Airway epithelial cell (primary cell): ENCODE measurements at places on chromosomes 7 and 10. TPM values are rescaled to one million over a fixed set of nuclear protein-coding genes. Genes with fewer than 3 reads are reported as not detected.

The TMEM236 gene
- 0.07 TPM in 1 of 2 replicates, not detected in the other for total RNA-seq

The ACSL5 gene
- 0.42 TPM in 1 of 2 replicates, not detected in the other for total RNA-seq

The LRRC4 gene
- 10.4 and 12.6 TPM in 2 replicates for total RNA-seq

The ADCY1 gene
- 0.05 and 0.07 TPM in 2 replicates for total RNA-seq

The DGKI gene
- 0.14 and 0.70 TPM in 2 replicates for total RNA-seq

The EPHB6 gene
- total RNA-seq, result 1.8 and 3.2 TPM in 2 replicates

The UCMA gene
- total RNA-seq, result not detected in 2 replicates

The PRKAR1B gene
- 9.3 and 17.4 TPM in 2 replicates for total RNA-seq

The LRMDA gene
- total RNA-seq, result 1.3 TPM in 2 replicates

The TMEM130 gene
- not detected in 2 replicates for total RNA-seq

The POLR2J2 gene
- 0.19 and 4.0 TPM in 2 replicates for total RNA-seq

The SPDYE1 gene
- not detected in 2 replicates for total RNA-seq

The SP8 gene
- not detected in 2 replicates for total RNA-seq

The C7orf57 gene
- 0.14 TPM in 2 replicates for total RNA-seq

The ANLN gene
- total RNA-seq, result 90.5 and 116 TPM in 2 replicates

The SLC26A4 gene
- total RNA-seq, result 0.85 TPM in 1 of 2 replicates, not detected in the other

The CDHR1 gene
- total RNA-seq, result 1.5 and 3.9 TPM in 2 replicates

The OR6V1 gene
- total RNA-seq, result not detected in 2 replicates

The GIMAP5 gene
- total RNA-seq, result not detected in 2 replicates

The OLAH gene
- total RNA-seq, result 0.09 TPM in 1 of 2 replicates, not detected in the other

The ANKRD2 gene
- total RNA-seq, result 0.63 and 1.4 TPM in 2 replicates

The GPR37 gene
- total RNA-seq, result 1.3 and 1.6 TPM in 2 replicates

The GARIN1A gene
- 0.21 TPM in 1 of 2 replicates, not detected in the other for total RNA-seq

The ZNF467 gene
- total RNA-seq, result 4.4 and 4.6 TPM in 2 replicates

The ZNF786 gene
- total RNA-seq, result 6.0 and 8.6 TPM in 2 replicates

The NEUROG3 gene
- not detected in 2 replicates for total RNA-seq

The TRIM56 gene
- 7.2 and 7.9 TPM in 2 replicates for total RNA-seq

The TUBB8 gene
- not detected in 2 replicates for total RNA-seq

The CRCP gene
- total RNA-seq, result 28.8 and 43.3 TPM in 2 replicates

The CELF2 gene
- 2.0 and 6.1 TPM in 2 replicates for total RNA-seq

The GIMAP6 gene
- total RNA-seq, result not detected in 2 replicates

The ST8SIA6 gene
- total RNA-seq, result not detected in 2 replicates

The ENTPD1 gene
- total RNA-seq, result not detected in 2 replicates

The YAE1 gene
- total RNA-seq, result 12.7 and 17.3 TPM in 2 replicates

The AEBP1 gene
- 1.6 and 3.1 TPM in 2 replicates for total RNA-seq

The AKR1C2 gene
- 167 and 181 TPM in 2 replicates for total RNA-seq

The PDE6C gene
- not detected in 2 replicates for total RNA-seq

The KIF20B gene
- total RNA-seq, result 11.3 and 16.0 TPM in 2 replicates

The C10orf105 gene
- total RNA-seq, result 0.14 TPM in 1 of 2 replicates, not detected in the other

The CHN2 gene
- total RNA-seq, result not detected in 2 replicates

The PRKG1 gene
- total RNA-seq, result 0.28 and 0.78 TPM in 2 replicates

The CALCR gene
- total RNA-seq, result not detected in 2 replicates

The GTF2IRD1 gene
- 18.0 and 21.3 TPM in 2 replicates for total RNA-seq

The SH2B2 gene
- total RNA-seq, result 4.0 and 6.1 TPM in 2 replicates

The AMPH gene
- total RNA-seq, result not detected in 2 replicates

The ITPRID1 gene
- total RNA-seq, result 0.14 TPM in 1 of 2 replicates, not detected in the other

The MYOF gene
- total RNA-seq, result 198 and 231 TPM in 2 replicates

The STK31 gene
- total RNA-seq, result not detected in 2 replicates

The NACAD gene
- total RNA-seq, result 1.8 and 2.5 TPM in 2 replicates

The SFMBT2 gene
- total RNA-seq, result 0.05 and 0.14 TPM in 2 replicates

The GIMAP1 gene
- total RNA-seq, result not detected in 2 replicates

The PPP1R9A gene
- 0.19 and 0.42 TPM in 2 replicates for total RNA-seq

The OPN4 gene
- total RNA-seq, result not detected in 2 replicates

The OR2A5 gene
- total RNA-seq, result not detected in 2 replicates

The RBM28 gene
- total RNA-seq, result 23.7 and 35.3 TPM in 2 replicates
